ENCODE measurements at places on chromosomes 3 and 15. TPM values are rescaled to one million over a fixed set of nuclear protein-coding genes. Genes with fewer than 3 reads are reported as not detected.

DNA sequence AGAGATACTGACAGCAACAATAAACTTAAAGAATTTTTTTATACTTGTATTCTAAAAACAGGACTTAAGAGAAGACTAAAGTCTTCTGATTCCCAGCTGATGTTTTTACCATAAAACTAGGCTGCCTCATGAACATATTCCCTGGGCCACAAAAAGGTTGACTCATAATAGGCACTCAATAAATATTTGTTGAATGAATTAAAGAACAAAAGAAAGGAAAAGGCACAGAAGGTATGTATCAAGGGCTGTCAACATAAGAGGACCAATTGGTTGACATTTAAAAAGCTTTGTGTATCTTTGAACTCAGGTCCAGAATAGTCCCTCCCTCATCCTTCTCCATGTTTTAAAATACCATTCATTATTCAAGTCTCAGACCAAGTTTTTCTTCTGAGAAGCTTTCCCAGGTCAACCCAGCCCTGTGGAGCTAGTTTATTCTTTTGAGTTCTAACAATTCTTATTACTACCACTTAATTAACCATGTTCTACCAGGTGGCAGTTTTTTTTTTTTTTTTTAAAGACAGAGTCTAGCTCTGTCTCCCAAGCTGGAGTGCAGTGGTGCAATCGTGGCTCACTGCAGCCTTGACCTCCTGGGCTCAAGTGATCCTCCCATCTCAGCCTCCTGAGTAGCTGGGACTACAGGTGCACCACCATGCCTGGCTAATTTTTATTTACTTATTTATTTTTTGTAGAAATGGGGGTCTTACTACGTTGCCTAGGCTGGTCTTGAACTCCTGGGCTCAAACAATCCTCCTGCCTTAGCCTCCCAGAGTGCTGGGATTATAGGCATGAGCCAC, 17.5 kb upstream of the ARHGEF3 start:
- no peak for DNase-seq

- DNase-seq, result peak; percentile 72
These were observed 245.3 kb downstream of the BBX start for GRCh38 chr3:107767897-107768605.

DNA sequence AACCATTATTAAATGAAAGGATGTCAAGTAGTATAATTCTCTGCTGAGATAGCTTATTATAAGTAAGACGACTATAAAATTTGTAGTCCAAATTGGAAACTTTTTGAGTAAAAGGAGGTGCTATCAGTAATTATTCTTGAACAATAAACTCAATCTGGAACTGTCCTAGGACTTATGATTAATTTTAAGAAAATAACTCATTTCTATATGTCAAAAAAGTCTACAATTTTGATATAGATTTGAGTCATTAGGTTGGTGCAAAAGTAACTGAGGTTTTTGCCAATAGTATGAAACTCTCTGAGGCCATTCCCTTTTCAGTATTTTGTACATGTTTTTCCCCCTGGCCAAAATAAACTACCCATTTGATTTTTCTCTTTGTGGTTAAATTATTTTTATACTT, 41.0 kb downstream of the LEKR1 start:
- DNase-seq, result no peak

GRCh38 chr3:141462176-141462859, 24.5 kb upstream of the RASA2 start:
- no peak for DNase-seq

DNA sequence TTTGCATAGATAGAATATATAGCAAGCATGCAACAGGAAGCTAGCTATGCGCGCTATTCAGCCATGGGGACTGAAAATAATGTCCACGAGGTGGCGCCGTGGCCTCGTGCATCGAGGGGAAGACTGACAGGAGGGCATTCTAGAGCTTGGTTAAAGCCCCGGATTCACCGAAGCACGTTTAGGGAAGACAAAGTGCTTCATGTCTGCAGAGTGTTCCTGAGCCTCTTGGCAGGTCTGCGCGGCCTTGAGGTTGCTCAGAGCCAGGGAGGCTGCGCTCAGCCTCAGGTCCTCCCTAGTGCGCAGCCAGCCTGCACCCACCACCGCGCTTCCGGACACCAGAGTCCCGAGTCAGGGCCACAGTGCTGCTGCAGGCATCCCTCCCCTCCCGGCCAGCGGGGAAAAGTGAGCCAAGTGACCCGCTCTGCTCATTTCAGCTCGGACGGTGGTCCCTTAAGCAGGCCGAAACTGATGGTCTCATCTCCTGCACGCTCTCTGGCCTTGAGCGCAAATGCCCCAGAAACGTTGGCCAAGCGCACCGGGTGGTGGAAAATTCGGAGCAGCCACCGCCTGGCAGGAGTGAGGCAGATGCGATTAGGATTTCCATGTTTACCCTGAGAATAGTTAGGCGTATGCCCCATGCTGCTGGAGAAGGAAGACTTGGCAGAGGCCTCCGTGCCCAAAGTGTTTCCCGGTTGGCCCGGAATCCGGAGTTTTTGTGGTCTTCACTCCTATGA, 24.8 kb downstream of the GABRA5 start:
- DNase-seq, result peak; percentile 93

DNA sequence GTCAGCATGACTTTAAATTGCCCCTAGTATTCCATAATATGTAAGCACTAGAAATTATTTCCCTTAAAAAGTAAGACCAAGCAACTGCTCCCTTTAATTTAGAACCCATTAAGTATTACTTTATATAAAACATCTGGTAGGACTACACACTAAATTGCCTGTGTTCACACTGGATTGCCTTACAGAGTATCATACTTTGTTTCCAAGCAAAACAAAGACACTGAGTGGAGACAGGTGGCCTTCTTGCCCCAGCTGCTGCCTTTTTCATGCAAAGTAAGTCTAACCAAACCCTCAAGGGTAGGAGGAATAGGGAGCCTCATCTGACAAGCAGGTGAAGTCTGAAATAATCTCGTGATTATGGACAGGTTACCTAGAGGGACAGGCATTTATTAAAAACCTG, 87.3 kb downstream of the PEX5L start:
- DNase-seq, result peak; percentile 29

- no peak for DNase-seq
These were observed 25.2 kb upstream of the CNTN3 start for GRCh38 chr3:74639681-74640080.

GRCh38 chr15:22978691-22979237, 1.4 kb downstream of the CYFIP1 start:
- no peak for DNase-seq

GRCh38 chr3:186596568-186597287, 16.1 kb upstream of the AHSG start:
- peak; percentile 47 for DNase-seq

DNA sequence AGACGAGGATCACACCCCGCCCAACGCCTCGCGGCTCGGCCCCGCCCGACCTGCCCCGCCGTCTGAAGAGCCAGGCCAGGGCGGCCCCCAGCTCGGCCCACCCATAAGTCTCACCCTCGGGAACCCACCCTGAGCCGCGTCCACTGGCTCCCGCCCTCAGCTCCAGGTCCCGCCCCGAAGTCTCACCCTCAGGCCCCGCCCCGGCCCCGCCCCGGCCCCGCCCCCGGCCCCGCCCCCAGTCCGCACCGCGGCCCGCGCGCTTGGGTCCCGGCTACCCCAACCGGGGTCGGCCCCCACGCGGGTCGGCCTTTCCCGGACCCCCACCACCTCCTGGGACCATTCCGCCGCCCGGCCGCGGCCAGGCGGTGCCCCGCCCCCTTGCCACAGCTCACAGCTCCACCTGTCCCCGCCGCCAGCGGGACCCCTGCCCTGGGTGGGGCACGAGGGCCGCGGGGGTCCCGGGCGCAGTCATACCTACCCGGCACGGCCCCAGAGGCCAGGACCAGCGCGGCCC, 489 bp downstream of the CSPG5 start:
- no peak for DNase-seq

- no peak for DNase-seq
These were observed 281.6 kb downstream of the MBNL1 start for GRCh38 chr3:152550284-152550683.

DNA sequence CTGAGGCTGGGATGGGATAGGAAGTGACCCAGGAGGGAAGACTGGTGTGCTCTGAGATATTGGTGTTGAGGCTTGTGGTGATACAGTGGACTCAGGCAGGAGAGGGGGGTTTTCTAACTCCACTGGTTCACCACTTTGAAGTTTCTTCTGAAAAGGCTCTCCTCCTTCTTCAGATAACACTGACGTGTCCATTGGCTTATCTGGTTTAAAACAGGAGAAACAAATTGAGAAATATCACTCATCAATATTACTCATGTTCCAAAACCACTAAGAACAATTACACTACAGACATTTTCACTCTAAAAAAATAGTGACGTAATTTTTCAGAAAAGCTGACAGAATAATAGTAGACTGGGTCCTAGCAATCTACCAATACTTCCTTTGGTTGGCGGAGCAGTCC, 23.1 kb downstream of the TP53BP1 start:
- DNase-seq, result no peak

DNA sequence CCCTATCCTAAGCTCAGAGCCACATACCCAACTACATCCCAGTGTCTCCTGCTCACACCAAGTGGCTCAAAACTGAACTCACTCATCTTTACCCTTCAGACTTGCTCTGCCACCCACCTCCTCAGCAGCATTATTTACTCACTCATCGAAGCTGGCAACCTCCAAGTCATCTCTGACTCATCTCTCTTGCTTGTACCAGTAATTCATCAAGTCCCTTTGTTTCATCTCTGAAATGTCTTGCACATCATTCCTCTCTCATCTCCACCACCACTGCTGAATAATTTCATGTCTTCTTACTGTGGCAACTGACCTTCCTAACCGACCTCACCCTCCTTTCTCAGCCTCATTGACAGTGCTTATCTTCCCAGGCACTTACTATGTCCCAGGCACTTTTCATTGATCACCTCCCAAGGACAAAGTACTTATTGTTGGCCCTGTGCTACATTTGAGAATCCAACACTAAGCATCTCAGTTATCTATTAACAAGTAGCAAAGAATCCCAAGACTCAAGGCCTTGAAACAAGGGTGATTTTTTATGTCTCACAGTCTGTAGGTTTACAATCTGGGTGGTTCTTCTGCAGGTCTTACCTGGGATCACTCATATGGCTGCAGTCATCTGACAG, 82.0 kb downstream of the MRPL46 start:
- DNase-seq, result no peak

- DNase-seq, result no peak
These were observed 383.4 kb downstream of the PTPRG start for GRCh38 chr3:61944726-61945125.

- no peak for DNase-seq
These were observed 375.0 kb downstream of the ROBO2 start for GRCh38 chr3:77414881-77415280.

DNA sequence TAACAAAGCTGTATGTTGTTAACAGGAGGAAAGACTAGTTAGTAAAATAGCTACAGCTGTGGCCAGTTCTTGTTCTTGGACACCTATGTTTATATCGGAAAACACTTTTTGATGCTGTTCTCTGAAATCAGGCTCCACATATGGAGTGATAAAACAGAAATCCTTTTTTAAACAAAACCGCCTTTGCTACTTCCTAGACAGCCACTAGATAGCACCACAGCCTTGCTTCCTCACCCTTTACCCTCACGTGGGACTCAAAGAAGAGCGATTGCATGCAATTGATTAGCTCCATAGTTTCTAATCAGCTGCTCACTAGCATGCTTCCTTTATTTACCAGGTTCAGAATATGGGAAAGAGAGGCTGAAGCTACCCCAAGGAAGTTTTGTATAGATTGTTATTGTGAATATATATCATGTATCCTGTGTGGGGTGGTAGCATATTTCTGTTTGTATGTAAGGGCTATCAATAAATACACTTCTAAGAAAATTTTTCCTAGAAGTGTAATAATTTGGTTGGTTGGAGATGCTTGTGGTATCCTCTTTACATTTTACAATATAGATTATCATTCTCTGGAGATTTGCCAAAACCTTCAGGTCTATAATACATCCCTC, 4.3 kb upstream of the MTFMT start:
- peak; percentile 78 for DNase-seq

- no peak for DNase-seq
These were observed 9.8 kb downstream of the P2RY14 start for GRCh38 chr3:151268267-151269235.

GRCh38 chr3:68773401-68773800, 158.9 kb downstream of the TAFA4 start:
- DNase-seq, result no peak

- no peak for DNase-seq
These were observed 73.6 kb downstream of the APBA2 start for GRCh38 chr15:28959326-28959725.

DNA sequence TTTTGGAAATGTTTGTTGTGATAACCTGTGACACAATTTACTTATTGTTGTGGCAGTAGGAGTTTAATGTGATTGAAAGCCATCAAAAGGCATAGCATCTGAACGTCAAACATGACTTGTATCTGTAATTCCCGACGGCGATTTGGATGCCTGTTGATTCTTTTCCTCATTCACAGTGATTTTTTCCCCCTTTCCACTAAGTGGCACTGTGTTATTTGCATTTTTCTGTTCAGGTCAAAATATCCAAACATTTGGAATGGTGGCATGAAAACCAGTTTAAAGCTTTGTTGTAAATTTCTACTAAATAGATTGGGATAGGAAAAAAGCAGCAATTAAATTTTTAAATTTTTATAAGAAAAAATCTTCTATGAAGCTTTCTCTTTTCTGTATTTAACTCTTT, 259.9 kb upstream of the KCNH8 start:
- no peak for DNase-seq

- no peak for DNase-seq
These were observed 135.8 kb upstream of the PRR23C start for GRCh38 chr3:139180489-139180888.

GRCh38 chr3:190892395-190892902, 30.0 kb upstream of the GMNC start:
- no peak for DNase-seq

- DNase-seq, result peak; percentile 58
These were observed 53.1 kb upstream of the ULK4 start for GRCh38 chr3:42014921-42015533.

GRCh38 chr3:43180027-43180426, 74.1 kb upstream of the POMGNT2 start:
- peak; percentile 23 for DNase-seq

GRCh38 chr3:160392798-160393197, 6.2 kb downstream of the IFT80 start:
- DNase-seq, result no peak

DNA sequence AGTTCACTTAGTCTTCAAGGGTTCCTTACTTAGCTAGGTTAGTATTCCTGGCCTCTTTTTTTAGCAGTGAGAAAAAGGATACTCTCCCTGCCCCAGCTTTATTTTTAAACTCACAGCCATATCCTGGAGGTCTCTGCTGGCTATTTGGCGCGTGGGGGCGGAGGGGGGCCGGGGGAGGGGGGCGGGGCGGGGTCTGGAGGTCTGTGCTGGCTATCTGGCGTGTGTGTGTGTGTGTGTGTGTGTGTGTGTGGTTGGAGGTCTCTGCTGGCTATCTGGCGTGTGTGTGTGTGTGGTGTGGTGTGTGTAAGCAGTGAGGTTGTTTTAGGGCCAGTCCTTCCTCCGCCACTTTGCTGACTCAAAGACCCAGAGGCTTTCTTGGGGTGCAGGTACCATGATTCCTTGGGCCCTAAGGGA, 579 bp upstream of the PLAAT1 start:
- DNase-seq, result peak; percentile 38

ISY1 gene
- polyA plus RNA-seq, result 39.6 TPM

SPTSSB gene
- polyA plus RNA-seq, result 0.08 TPM

PCOLCE2 gene
- polyA plus RNA-seq, result 15.5 TPM

TMEM212 gene
- polyA plus RNA-seq, result 1.5 TPM

ZNF639 gene
- polyA plus RNA-seq, result 14.8 TPM

CCR3 gene
- not detected for polyA plus RNA-seq

CPN2 gene
- not detected for polyA plus RNA-seq

KBTBD13 gene
- 0.14 TPM for polyA plus RNA-seq

SAMMSON gene
- not detected for polyA plus RNA-seq

KBTBD12 gene
- 0.29 TPM for polyA plus RNA-seq

SPESP1 gene
- 1.5 TPM for polyA plus RNA-seq
